ENCODE measurements at places on chromosomes 16 and 17.

DNA sequence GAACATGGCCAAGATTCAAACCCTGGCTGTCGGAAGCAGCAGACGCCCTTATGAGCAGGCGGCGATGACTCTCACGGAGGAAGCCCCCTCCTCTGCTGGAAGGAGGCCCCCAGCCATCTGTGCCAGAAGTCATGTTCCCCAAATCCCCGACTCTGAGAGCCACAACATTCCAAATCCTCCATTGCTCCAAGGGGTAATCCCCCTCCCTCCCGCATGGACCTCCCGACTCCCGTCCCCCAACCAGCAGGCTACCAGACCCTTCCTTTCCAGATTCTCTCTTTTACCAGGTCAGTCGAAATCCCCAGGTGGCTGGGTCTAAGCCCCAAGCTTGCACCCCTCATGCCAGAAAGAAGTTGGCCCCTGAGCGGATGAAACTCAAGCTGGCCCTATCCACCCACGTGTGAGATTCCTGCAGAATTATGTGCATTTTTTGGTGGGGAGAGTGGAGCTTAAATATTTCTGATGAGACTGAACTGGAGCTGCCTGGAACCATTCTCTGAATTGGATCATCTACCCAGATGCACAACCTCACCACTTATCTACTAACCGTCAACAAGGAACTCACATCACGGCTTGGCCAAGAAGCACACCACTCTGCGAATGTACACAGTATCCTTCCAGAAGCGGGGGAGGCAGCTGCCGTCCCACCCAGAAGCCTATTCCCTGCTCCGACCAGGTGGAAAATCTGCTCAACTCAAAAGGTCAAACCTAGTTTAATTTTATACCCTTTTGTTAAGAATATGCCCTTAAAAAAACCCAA, 283.5 kb downstream of the C16orf95 start:
- no peak for DNase-seq

DNA sequence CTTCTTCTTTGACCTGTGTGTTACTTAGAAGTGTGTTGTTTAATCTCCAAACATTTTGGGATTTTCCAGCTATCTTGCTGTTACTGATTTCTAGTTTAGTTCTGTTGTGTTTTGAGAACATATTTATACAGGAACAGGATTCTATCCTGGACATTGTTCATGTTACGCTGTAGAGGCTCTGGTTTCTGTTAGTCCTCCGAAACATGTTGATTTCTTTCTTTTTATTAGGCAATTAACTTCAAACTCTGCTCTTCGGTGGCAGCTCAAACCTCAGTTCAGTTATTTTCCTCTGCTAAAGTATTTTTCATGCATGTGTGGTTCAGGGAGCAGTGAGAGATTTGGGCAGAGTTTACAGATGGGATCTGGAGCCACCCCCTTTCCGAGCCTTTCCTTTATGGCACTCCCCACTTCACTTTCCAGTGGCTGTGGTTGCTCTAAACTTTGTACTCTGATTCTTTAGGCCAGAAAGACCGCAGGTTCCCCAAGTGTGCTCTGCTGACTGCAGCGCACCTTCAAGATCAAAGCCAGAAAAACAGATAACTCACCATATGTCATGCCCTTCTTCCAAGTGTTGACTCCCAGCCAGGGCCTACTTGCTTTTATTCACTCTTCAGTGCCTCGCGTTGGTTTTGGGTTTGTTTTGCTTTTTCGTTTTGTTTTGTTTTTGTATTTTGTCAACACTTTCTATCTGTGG, 77.6 kb upstream of the KSR1 start:
- DNase-seq, result no peak

GRCh38 chr17:14434506-14434905, 133.6 kb downstream of the HS3ST3B1 start:
- no peak for DNase-seq

DNA sequence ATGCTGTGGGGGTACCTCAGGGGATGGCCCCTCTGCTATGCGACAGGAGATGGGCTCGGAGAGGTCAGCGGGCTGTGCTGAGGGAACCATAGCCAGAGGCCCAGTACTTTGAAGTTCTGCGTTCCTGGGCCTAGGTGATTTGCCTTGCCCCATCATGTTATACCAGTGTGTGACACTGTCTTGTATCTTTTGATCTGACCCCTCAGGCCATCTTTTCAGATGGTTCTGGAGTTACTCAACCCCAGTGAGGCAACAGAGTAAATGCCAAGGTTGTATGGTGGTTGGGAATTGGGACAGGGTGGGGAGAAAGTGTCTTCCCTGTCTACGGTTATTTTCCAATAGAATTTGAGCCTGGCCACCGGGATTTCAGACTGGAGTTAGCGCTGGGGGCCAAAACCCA, 8.5 kb downstream of the MSI2 start:
- DNase-seq, result no peak

GRCh38 chr16:69799611-69800031, 37.5 kb downstream of the WWP2 start:
- DNase-seq, result no peak

DNA sequence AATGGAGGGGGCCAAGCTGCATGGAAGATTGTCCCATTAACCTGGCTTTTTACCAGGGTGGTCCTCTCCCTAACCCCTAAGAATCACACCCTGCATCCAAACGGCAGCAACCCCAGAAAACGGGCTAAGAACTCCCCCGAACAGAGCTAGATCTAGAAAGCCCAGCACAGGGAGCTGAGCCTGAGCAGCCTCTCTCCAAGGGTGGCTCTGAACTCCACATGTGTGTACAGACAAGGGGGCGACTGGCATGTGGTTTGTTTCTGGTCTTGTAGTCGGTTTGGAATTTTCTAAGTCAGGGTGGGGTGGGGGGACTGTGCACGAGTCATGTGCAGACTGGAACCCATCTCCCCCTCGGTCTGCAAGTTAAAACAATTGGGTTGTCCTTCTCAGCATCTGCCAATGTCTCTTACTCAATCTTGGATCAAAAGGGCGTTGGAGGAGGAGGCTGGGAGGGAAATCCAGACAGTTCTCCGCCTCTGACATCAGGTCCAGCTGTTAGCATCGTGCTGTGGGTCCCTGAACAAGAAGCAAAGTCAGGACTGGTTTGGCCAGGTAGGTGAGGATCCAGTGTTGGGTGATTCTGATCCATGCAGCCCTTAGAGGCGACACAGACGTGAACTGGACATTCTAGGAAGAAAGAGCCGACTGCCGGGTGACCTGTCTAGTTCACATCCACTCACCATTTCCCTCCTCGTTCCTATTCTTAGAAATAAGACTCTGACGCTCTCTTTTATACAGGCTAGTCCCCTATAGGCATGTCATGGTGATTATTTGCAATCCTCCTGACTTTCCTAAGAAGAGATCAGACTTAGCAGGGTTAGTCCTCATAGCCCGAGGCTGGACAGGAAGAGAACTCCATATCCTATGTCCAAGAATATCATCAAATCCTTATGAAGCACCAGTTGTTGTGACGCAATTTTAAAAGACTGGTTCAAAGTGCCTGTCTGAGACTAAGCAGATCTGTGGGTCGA, 381.8 kb downstream of the SOX9 start:
- DNase-seq, result peak; percentile 57

- peak; percentile 90 for DNase-seq
These were observed 24.5 kb downstream of the CDK5RAP3 start for GRCh38 chr17:47995241-47995935.

- DNase-seq, result no peak
These were observed 20.9 kb downstream of the HSD17B2 start for GRCh38 chr16:82055728-82056549.

- no peak for DNase-seq
These were observed 11.2 kb upstream of the EEF2K start for GRCh38 chr16:22194707-22195444.

GRCh38 chr16:30747331-30747730, 894 bp upstream of the PHKG2 start:
- no peak for DNase-seq

DNA sequence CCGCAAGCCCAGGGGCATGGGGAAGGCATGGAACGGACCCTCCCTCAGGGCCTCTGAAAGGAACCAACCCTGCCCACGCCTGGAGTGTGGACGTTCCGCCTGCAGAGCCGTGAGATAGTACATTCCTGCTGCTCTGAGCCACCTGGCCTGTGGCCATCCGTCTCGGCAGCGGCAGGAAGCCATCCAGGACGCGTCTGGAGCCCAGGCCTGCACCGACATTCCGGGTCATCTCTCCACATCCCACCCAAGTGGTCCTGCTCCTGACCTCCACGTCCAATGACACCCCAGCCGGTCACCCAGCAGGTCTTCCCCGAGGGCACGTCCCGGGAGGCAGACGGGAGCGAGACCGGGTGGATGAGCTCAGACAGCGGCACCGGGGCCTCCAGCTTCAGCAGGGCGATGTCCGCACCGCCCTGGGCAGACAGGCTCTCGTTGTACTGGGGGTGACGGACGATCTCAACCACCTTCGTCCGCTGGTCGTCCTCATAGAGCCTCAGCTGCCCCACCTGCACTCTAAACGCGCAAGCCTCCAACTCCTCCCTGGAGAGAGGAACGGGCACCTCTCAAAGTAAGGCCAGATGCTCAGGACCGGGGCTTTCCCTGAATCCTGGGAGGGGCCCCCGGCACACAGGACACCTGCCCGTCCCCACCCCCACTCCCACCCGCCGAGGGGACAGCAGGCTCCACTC, 21.3 kb upstream of the UBE2I start:
- no peak for DNase-seq

DNA sequence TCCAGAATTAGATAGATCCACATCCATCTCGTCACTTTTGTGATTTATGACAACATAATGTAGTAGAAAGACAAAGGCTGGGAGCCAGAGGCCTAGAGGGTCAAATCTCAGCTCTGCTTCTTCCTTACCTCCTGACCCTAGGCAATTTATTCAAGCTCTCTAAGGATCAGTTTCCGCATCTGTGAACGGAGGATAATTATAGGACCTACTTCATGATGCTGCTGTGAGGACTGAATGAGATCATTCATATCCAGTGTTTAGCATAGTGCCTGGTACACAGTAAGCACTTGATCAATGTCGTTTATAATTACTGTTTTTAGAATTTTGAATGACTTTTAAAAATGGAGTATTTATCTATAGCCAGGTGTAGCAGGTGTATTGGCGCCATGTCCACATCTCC, 128.4 kb downstream of the SHISA9 start:
- DNase-seq, result no peak

DNA sequence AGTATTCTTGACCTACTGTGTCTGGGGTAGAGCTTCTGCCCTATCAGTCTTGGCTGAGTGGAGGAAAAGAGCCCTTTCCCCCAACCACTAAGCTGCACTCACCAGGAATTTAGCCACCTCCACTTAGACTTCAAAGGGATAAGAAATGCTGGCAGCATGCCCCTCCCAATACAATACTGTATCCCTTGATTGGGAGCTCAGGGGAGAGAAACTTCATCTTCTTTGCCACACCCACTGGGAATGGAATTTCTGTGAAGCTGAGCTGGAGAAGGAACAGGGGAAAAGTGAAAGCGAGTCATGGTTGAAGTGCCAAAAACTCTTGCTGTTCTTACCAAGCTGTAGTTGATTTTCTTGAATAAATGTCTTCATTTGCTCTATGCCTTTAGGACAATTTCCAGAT, 68.8 kb downstream of the CEP112 start:
- no peak for DNase-seq

GRCh38 chr17:65055280-65055707, 1.2 kb downstream of the GNA13 start:
- no peak for DNase-seq

- DNase-seq, result no peak
These were observed 21.2 kb downstream of the USP31 start for GRCh38 chr16:23128056-23128455.
